NCI-H510A treated with DMSO at 0.1 percent for 48 hours (cell line): ENCODE measurements at places on chromosomes 7 and 10.

DNA sequence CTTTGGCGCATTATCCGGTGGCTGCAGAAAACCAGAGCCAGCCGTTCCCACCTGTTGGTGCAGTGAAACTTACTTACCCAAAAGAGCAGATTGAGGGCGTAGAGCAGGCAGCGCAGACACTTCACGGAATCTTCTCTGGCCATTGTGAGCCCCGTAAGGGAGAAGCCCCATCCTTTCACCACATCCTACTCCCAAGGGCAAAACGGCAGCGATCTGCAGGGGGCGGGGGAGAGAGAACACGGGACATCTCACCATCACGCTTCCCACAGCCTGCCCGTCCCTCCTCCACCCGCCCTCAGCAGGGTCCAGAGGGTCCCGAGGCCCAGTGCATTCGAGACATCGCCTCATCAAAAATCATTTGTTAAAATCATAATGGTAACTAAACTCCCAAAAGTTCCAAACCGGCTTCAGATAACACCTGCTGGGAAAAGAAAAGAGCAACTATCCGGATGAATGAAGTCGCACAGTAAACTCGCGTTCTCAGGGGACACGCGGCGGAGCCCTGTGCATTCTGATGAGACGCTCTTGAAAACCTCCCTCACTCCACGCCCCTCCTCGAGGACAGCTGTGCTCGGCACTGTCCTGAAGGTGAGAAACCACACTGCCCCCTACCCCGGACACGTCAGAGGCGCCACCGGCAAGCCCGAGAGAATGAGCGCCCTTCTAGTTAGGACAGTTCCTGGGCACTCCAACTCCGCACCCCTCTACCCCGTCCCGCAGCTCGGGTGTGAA is 1.2 kb downstream of the TSPAN12 start:
- peak; percentile 14 for DNase-seq

- no peak for DNase-seq
These were observed 118.8 kb downstream of the EBF3 start for GRCh38 chr10:129845111-129845753.

DNA sequence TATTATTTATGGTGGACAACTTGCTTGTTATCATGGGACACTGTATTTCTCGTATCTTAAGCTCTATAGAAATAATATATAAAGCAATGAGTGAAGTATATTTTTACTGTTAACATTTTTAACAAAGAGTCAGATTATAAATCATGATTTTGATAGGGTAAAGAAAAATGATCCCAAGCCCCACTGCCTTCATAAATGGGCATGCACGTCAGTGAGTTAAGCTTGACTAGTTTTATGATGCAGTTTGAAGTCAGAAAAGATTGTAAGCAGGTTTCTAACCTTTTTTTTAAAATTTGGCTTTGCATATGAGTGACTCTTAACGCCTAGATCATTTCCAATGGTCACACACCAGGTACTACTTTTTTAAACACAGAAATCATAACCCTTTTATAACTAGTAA is 152.8 kb downstream of the GNAT3 start:
- DNase-seq, result no peak

GRCh38 chr10:101442456-101442800 is 88.5 kb downstream of the BTRC start:
- no peak for DNase-seq

- DNase-seq, result no peak
These were observed 4.0 kb downstream of the CDCA7L start for GRCh38 chr7:21941611-21942141.

DNA sequence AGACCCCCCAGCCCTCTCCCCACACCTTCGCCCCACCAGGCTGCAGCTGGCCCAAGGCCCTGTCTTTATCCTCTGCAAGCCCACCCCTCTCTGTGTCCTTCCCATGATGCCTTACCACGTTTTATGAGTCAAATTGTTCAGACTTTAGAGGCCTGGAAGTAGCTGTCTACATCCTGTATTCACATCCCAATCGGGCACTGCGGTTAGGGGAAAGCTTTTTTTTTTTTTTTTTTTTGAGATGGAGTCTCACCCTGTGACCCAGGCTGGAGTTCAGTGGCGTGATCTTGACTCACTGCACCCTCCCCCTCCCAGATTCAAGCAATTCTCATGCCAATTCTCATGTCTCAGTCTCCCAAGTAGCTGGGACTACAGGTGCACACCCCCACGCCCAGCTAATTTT is 121.5 kb upstream of the SH2B2 start:
- no peak for DNase-seq

DNA sequence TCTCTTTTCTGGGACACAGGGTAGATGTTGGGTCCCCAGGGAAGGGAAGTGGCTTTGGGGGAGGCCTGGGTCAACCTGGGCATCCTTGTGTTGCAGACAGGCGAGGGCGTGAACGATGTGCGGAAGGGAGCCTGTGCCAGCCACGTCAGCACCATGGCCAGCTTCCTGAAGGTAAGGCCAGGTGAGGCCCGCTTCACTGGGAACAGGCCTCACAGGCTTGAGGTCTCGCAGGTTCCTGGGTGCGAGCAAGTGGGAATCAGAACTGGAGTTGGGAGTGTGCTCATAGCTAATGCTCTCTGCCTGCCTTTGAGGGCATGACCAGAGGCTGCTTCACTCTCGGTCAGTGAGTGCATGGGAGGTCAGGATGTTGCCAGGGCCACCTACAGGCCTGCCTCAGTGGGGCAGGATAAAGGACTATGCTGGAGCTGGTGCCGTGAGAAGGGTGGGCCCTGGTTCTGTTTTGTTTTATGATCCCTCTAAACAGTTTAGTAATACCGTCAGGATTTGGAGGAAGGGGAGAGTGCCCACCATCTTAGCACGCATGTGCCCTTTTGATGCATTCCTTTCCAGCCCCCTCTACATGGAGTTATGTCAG is 8.4 kb downstream of the DBNL start:
- DNase-seq, result no peak

GRCh38 chr7:157587051-157587804 is 250.4 kb downstream of the DNAJB6 start:
- DNase-seq, result no peak

DNA sequence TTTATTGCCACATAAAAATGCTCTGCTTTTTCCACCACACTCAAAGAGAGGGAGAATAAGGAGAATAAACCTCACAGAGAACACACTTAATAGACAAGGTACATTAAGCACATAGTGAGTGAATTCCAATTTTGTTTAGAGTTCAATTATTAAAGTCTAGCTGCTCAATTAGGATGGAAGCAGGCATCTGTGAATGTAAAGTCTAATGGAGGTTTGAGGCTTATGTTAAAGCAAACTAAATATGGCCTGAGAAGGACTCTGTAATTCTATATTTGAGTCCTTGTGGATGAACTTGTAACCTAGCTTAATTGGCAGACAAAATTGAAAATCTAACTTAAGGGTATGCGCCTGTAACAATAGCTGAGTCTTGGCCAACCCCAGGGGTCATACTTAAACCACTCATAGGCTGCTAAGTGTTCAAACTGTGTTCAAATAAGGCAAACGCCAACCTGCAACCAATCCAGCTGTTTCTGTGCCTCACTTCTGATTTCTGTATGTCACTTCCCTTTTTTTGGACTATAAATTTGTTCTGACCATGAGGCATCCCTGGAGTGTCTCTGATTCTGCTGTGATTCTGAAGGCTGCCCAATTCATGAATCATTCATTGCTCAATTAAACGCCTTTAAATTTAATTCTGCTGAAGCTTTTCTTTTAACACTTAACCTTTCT is 31.3 kb upstream of the NME8 start:
- DNase-seq, result no peak
